ENCODE measurements at places on chromosomes 6 and 20. TPM values are rescaled to one million over a fixed set of nuclear protein-coding genes. Genes with fewer than 3 reads are reported as not detected.

DNA sequence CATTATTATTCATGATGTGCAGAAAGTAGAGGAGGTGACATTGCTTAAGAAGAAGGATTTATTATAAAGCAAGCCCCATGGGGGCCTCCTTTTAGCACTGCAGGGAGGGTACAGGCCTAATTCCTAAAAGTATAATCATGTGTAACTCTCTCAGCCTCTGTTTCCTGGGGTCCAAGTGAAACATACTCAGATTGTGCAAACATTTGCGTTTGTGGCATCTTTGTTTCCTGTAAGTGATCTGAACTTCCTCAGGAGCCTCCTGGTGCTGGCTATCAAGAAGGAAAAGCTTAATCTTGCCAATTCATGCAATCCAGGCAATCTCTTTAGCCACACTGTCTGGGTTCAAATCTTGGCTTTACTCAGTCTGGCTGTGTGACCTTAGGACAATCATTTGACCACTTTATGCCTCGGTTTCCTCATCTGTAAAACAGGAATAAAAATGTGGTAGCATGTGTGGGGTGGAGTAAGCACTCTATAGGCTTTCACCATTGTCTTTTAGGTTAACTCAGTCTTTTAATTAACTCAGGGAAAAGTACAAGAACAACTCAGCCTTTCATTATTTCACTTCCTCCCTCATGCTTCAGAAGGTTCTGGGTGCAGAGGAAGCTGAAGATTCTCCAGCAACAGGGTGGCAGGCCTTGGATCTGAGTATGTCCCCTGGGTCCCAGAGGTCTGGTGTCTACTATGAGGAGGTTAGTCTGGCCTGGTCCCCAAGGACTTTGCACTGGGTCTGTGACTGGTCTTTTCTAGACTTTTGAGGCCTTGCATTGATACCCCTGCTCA, 831 bp upstream of the SIRPB2 start:
- H3K36me3 ChIP-seq: no peaks in the 10 kb centered on the region
- H3K27me3 ChIP-seq: peaks cover 20% of the 10 kb centered on the region
- peaks cover 12% of the 10 kb centered on the region for H3K4me1 ChIP-seq
- DNase-seq: no peak
- H3K27ac ChIP-seq: no peak overlapping the region

DNA sequence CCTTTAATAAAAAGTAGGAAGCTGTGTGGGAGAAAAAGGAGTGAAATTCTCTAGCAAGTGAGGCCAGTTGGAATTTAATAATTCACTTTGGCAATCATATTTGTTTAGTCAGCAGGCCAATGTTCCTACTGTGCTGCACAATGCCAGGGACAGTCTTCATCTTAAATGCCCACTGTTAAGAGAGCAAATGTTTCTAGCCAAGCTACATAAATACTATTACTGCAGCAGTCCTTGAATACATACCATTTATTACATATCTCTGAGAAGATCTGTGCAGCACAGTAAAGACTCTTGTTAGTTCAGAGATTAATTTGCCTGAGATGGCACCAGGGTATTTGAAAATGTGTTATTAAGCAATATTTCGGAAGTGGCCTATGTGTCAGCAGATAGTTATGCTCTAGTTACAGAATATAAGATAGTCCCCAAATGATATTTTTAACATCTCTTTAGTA, 105.4 kb downstream of the OGFRL1 start:
- H3K27ac ChIP-seq: no peak overlapping the region
- DNase-seq: no peak
- peaks cover 9% of the 10 kb centered on the region for H3K27me3 ChIP-seq
- no peaks in the 10 kb centered on the region for H3K4me1 ChIP-seq

- peaks cover 13% of the 10 kb centered on the region for H3K36me3 ChIP-seq
- H3K4me1 ChIP-seq: peaks cover 89% of the 10 kb centered on the region
- DNase-seq: peak; percentile 94
- peak overlapping the region; percentile 69 for H3K4me3 ChIP-seq
- no peaks in the 10 kb centered on the region for H3K27me3 ChIP-seq
- H3K27ac ChIP-seq: peak overlapping the region; percentile 96
Observed at GRCh38 chr6:159097256-159097655, 52.5 kb upstream of the TAGAP start.

DNA sequence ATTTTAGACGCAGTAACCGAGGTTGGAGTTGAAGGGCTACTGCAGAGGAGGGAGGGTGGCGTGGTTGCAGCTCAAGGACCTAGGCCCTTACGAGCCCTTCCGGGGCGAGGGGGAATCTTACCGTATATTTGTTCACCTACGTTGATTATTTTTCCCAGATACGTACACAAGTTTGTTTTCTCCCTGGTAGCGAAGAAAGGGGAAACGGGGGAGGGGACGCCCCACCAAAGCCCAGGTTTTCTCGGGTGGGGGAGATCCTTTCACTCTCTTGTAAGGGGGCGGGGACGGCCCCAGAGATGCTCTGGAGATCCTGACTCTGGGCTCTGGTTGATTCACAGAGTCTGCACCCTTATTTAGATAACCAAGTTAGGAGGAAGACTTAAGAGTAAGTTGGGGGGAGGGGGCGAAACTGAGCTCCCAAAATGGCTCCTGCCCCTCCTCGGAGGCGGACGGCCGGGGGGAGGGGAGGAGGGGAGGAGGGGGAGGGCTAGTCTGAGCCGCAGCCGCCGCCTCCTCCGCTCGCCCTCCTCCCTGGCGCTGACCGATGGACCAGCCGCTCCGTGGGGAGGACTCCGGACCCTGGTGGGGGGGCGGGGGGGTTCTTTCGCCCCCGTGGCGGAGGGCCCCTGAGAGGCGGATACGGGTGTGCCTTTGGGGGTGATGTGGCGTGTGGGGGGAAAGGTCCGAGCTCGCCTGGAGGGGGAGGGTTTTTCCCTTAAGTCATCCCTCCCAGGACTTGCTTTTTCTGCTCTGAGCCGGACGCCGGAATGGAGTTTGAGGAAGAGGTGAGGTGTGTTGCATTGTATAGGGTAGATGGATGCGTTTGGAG, 2.2 kb downstream of the BRD2 start:
- DNase-seq: peak; percentile 94
- H3K27ac ChIP-seq: peak overlapping the region; percentile 99
- H3K4me3 ChIP-seq: peak overlapping the region; percentile 95
- no peaks in the 10 kb centered on the region for H3K27me3 ChIP-seq

DNA sequence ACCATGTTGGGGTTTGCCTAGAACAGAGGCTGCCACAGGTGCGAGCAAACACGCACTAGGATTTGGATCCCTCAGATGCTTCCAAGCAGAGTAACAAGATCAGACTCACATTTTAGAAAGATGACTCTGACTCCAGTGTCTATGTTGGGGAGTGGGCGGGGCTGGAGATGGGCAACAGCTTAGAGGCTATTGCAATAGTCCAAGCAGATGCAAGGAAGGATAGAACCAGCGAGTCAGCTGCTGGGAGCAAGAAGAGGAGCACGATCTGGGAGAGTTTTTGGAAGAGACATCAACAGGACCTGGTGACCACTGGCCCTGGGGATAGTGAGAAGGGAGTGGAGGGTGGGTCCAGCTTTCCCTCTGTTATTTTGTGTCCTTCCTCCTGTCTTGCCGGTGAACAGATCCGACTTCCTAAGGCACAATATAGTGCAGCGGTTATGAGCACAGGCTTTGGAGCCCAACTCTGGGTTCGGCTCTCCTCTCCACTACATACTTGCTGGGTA, 52.7 kb downstream of the FGD2 start:
- no peak overlapping the region for H3K27ac ChIP-seq
- no peak overlapping the region for H3K4me3 ChIP-seq
- H3K4me1 ChIP-seq: peaks cover 7% of the 10 kb centered on the region
- H3K27me3 ChIP-seq: no peaks in the 10 kb centered on the region
- DNase-seq: no peak

DNA sequence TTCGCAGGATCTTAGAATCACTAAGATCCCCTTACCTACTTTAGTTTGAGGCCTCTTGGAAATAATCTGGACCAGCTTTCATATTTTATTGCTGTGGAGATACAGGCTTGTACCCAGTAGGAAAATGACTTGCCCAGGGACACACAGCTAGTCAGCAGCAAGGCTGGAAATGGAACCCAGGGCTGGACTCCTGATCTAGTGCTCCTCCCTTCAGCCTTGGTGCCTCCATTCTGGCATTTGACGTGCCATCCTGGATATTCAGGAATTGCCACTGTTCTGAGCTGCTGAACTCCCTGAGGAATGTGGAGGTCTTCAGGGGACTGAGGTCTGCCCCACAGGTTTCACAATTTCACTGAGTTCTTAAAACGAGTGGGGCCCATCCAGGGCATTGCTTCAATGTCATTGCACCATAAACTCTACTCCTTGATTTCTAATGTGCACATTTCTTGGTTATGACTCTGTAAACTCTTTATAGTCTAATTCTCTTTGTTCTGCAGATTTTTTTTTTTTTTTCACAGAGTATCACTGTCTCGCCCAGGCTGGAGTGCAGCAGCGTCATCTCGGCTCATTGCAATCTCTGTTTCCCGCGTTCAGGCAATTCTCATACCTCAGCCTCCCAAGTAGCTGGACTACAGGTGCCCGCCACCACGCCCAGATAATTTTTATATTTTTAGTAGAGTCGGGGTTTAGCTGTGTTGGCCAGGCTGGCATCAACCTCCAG, 26.7 kb upstream of the CDKN1A start:
- peaks cover 12% of the 10 kb centered on the region for H3K27me3 ChIP-seq
- no peaks in the 10 kb centered on the region for H3K36me3 ChIP-seq
- H3K4me3 ChIP-seq: no peak overlapping the region
- DNase-seq: no peak
- no peak overlapping the region for H3K27ac ChIP-seq
- H3K4me1 ChIP-seq: peaks cover 5% of the 10 kb centered on the region

DNA sequence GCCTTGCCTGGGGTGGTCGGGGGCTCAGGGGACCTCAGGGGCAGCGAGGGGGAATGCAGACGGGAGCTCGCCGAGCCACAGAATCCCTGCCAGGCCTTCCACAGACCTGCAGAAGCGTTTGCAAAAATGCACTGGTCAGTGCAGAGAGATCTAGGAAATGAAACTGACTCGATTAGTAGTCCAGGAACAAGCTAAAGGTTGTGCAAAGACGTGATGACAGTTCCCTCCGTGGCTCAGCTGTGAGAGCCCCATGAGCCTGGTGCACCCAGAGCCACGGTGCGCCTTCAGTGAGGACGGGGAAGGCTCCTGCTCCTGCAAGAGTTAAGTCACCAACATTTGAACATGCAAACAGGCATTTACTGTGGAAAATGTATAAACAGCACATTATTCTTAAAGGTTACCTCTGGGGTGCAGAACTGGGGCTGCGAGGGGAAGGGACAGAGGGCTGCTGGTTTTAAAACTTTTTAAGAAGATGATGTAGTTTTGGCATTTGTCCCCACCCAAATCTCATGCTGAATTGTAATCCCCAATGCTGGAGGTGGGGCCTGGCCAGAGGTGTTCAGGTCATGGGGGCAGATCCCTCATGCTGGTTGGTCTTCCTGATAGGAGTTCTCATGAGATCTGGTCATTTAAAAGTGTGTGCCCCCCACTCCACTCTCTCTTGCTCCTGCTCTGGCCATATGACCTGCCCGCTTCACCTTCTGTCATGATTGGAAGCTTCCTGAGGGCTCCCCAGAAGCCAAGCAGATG, 147.3 kb downstream of the DLL1 start:
- peaks cover 36% of the 10 kb centered on the region for H3K4me1 ChIP-seq
- no peaks in the 10 kb centered on the region for H3K27me3 ChIP-seq
- H3K27ac ChIP-seq: no peak overlapping the region
- no peak overlapping the region for H3K4me3 ChIP-seq
- DNase-seq: no peak
- H3K36me3 ChIP-seq: peaks cover 13% of the 10 kb centered on the region

The STX11 gene
- total RNA-seq: 19.4 TPM

The DYNLT2 gene
- 2.4 TPM for total RNA-seq

DNA sequence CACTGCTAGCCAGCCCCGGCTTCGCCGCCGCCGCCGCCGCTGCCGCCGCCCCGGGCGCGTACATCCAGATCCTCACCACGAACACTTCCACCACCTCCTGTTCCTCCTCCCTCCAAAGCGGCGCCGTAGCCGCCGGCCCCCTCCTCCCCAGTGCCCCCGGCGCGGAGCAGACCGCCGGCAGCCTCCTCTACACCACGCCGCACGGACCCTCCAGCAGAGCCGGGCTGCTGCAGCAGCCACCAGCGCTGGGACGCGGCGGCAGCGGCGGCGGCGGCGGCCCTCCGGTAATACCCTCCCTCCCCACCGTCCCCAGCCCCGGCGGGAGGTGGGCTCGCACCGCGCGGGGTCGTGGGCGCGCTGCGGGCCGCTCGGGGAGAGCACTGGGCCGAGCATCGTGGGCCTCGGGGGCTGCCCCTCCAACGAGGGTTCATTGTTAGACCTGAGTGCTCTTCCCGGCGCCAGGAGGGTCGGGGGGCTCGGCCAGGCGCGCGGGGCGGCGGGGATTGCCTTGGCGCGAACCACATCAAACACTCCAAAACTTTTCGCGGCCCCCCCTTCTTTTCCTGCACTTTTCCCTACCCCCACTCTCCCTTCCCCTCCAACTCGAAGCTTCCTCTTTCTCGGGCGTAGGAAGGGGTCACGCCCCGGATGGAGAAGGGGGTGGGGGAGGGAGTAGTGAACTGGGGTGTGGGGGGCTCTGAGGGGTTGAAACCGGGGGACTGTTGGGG, 827 bp downstream of the E2F3 start:
- peak; percentile 49 for DNase-seq
- H3K27me3 ChIP-seq: no peaks in the 10 kb centered on the region
- H3K4me1 ChIP-seq: peaks cover 33% of the 10 kb centered on the region
- peaks cover 27% of the 10 kb centered on the region for H3K36me3 ChIP-seq
- peak overlapping the region; percentile 86 for H3K4me3 ChIP-seq

GRCh38 chr6:149477544-149477943, 7.3 kb downstream of the ZC3H12D start:
- no peak overlapping the region for H3K27ac ChIP-seq
- no peaks in the 10 kb centered on the region for H3K27me3 ChIP-seq
- no peak overlapping the region for H3K4me3 ChIP-seq
- peaks cover 52% of the 10 kb centered on the region for H3K36me3 ChIP-seq
- no peak for DNase-seq
- peaks cover 53% of the 10 kb centered on the region for H3K4me1 ChIP-seq

The RAD21L1 gene
- 0.25 TPM for total RNA-seq

The CCN6 gene
- not detected for total RNA-seq

- H3K27me3 ChIP-seq: peaks cover 24% of the 10 kb centered on the region
- H3K36me3 ChIP-seq: no peaks in the 10 kb centered on the region
- peaks cover 5% of the 10 kb centered on the region for H3K4me1 ChIP-seq
- peak; percentile 6 for DNase-seq
- no peak within 1 kb of the TSS for H3K27ac ChIP-seq
- no peak within 1 kb of the TSS for H3K4me3 ChIP-seq
Observed at GRCh38 chr6:42142118-42142835, at the start of gene C6orf132. Gene C6orf132 (minus strand): TSS chr6:42142620. CDS start chr6:42142444, 176 bp downstream.

DNA sequence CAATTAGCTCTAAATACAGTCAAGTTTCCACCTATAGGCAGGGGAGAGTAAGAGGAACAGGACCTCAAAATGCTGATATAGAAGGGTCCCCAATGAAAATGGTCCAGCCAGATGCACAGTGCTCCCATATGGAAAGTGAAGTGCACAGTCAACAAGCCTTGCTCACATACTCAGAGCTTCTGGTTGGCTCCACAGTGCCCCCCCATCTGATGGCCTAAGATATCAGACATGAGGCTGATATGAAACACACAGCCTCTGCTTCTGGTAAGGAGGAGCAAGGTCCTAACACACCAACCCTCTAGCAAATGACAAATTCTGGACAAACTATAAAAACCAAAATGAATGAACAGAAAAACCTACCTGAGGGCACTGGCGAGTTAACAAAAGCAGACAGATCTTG, 111.4 kb upstream of the EMILIN3 start:
- no peak overlapping the region for H3K27ac ChIP-seq
- DNase-seq: no peak
- peaks cover 22% of the 10 kb centered on the region for H3K36me3 ChIP-seq

All from activated CD8-positive, alpha-beta T cell treated with anti-CD3 and anti-CD28 coated beads for 36 hours (primary cell).